ENCODE measurements at places on chromosomes 7 and 10.

- no peak for DNase-seq
Observed at GRCh38 chr7:105352901-105353668, 35.6 kb downstream of the SRPK2 start.

DNA sequence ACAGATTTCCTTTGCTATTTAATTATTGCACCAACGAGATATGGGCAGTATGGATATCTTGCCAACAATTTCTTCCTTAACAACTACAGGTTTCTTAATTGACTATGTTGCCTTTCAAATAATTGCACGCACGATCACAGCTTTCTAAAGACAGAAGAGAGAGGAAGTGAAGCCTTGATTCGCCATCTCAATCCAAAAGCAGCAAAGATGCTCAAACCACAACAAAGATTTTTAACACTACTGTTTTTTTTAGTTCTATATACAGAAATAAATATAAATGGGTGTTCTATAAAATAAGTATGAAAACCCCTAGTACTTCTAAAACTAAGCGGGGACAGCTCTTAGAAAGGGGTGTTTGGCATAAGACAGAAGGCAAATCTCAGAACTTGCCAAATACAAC lies 251.3 kb downstream of the SFMBT2 start:
- DNase-seq: peak; percentile 8

DNA sequence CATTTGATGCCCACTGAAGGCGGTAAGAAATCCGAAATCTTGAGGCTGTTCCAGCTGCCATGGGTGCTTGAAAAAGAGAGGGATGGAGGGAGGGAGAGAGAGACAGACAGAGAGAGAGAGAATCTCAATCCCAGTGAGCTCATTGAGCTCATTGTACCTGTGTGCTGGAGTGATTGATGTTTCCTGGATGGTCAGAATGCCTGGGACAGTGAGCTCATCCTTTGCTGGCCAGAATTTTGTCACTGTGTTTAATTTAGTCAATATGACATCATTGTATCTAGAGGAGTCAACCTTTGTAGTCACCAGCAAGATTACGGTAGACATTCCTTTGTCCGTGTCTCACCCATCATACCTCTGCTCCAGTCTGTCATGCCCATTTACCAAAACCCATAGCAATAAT lies 625.4 kb upstream of the POM121L12 start:
- DNase-seq: no peak

DNA sequence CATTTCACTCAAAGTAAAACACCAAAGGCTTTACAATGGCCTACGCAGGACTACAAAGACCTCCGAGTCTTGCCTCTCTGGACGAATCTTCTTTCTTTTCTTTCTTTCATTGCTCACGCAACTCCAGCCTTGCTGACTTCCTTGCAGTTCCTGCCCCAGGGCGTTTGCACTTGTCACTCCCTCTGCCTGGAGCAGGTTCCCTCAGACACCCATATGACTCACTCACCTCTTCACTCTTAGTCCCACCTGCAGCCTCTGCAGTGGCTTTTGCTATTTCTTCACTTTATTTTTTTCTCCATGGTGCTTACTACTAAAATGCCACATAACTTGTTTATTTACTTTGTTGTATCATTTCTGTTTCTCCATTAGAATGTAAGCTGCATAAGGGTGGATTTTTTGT lies 33.1 kb downstream of the GHRHR start:
- no peak for DNase-seq

DNA sequence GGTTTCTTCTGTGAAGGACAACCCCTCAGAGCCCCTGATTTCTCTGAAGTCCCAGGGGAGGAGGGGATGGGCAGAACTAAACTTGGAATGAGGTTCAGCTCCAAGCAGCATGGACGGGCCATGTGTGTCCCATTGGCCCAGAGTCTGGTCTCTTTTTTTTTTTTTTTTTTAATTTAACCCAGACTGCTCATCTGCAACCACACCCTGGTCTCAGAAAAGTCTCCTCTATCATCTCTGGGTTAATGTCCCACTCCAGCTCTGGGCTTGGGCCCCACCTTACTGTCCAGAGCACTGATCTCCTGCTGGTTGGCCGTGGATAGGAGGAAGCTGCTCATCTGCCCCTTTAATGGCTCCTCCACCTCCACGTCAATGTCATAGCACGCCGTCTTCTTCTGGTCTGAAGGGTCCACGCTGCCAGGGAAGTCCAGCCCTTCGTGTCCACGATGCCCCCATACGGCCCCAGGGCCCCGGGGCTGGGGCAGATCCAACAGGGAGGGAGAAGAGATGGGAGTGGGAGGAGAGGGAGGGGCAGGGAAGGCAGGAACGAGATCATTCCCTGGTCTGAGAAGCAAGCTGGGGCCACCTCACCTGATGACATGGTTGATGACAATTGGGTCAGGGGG lies 7.7 kb downstream of the CHPF2 start:
- DNase-seq: no peak

DNA sequence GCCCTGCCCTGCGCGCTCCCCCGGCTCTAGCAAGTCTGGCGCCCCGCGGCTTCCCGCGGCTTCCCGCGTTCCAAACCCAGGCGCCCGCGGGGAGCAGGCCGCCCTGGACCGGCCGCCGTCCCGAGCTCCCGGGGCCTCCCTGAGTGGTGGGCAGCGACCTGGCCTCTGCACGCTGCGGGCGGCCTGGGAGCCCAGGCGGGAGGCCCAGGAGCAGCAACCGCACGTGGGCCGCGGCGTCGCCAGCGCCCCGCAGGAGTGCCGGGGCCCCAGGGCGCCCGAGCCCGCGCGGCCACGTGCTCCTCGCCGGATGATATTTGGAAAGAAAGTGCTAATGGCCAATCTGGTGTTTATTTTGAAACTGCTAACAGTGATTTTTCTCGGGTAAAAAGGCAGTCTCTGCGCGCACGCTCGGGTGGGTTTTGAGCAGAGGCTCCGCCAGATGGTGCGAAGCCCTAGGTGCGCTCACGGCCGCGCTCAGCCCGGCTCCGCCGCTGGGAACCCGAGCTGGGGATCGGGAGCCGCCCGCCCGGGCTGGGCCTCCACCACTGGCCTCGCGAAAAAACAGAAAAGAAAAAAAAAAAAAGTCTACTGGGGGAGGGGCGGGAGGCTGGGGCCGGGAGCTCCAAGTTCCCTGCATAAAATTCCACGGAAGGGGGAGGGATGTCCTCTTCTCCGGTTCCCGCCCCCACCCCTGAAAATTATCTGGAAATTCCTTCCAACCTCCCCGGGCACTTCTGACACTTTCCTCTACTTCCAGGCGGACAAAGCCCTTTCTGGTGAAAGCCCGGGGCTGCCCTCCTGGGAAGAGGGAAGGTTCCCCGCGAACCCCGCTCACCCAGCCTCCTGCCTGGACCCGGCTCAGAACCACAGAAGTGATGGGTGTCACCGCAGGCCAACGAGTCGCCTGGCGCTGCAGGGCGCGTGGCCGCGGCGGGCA lies 4.3 kb downstream of the EBF3 start:
- DNase-seq: no peak

DNA sequence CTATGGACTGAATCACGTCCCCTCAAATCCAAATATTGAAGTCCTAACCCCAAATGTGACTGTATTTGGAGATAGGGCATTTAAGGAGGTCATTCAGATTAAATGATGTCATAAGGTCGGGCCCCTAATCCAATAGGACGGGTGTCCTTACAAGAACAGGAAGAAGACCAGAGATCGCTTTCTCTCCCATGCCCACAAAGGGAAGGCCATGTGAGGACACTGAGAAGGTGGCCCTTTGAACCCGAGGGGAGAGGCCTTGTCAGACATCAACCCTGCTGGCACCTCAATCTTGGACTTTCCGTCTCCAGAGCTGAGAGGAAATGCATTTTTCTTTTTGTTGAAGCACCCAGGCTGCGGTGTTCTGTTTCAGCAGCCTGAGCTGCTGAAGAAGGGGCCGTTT lies 72.3 kb upstream of the KLF6 start:
- DNase-seq: no peak

DNA sequence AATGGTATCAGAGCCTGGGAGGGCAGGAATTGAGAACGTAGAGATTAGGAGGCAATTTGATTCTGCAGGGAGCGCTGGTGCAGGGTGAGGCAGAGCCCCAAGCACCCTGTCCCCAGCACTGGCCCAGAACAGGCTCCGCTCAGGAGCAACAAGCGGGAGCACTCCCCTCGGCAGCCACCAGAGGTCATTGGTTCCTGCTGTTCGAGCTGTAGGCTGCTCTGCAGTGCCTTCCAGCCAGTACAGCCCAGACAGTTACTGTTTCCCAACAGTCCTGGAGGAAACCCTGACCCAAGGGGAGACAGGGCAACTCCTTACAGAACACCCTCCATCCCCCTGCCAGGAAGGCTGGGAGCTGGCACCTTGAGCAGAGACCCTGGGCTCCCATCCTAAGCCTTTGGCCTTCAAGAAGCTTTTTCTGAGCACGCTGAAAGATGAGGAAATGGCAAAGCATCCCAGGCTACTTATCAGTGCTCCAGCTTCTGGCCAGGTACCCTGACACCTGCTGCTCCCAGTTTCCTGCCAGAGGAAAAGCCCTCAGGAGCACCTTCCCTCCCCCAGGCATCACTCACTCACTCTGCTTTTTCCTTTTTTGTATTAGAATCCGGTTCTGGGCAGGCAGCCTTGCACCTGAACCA lies 71.2 kb upstream of the EFCAB10 start:
- peak; percentile 53 for DNase-seq

GRCh38 chr10:17671307-17671706 lies 27.4 kb downstream of the STAM start:
- no peak for DNase-seq

DNA sequence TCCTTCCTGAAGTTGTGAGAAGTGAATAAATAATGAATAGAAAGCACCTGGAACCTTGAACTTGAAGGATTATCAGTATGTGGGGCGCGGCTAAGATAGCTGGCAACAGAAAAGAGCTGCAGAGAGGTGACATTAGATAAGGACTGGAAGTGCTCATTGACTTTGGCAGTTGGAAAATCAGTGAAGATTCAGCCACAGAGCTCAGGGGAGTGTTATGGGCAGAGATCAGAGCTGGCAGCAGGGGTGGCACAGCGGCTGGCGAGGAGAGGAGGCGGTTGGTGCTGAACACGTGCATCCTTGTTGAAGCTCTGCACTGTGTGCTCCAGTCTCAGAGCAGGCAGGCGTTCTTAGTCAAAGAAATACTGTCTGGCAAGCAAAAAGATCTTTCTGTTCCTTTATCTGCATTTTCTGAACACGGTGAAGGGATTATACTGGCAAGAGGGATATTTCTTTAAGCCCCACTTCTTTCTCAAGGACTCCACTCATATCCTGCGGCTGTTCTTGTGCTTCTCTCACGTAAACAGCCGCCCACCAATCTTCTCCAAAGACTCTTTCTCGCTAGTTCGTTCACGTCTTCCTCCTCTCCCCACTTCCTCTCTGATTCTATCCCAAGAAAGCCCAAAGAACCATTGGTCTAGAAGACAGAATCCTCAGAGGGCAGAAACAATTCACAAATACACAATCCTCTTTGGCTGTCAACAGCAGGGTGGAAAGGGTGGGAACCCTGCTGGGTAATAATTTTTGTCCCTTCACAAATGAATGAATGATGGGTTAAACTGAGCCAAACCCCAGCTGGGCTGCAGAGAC lies 38.6 kb upstream of the ADD3 start:
- DNase-seq: no peak

GRCh38 chr7:126780993-126781392 lies 471.7 kb downstream of the GRM8 start:
- no peak for DNase-seq

DNA sequence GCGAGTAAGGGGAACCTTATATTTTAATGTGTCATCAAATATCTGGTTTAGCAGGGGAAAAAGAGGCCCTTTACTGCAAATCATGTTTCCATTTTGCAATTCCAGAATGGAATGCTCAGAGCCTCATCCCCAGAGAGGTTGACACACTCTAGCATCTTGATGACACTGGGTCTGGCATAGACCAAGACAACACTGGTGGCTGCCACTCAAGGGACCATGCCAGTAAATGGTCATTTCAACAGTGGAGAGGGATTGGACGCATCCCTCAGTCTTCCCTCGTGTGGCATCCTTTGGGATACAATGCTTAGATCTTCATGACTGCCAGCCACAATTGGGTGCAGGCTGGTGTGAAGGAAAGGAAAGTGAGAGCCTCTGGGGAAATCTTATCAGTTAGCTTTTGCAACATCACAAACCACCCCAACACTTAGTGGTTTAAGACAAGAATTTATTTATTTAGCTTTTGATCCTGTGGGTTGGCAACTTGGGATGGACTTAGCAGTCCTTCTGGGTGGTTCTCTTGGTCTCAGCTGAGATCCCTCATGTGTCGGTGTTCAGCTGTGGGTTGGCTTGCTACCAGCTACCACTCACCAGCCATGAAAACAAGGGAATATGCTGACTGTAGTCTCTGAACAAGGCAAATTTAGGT lies 21.6 kb downstream of the TACC2 start:
- DNase-seq: no peak

DNA sequence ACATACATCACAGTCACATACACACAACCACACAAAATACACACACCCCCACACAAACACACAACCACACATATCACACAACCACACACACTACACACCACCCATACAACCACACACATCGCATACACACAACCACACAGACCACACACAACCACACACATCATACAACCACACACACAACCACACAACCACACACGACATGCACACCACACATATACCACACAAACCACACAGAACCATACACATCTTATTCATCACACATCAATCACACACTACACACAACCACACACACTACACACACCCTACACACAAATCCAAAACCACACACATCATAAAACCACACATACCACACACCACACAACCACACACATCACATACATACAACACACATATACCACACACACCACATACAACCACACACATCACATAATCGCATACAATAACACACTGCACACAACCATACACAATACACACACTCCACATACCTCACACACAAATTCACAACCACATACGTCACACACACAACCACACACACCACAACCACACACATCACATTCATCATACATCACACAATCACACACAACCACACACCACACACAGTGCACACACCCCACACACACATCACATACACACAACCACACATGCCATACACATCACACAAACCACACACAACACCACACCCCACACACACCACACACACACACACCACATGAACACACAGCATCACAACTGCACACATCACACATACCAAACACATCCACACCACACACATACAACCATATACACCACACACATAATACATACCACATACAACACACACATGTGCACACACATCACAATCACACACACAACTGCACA lies 30.4 kb downstream of the GPRIN2 start:
- no peak for DNase-seq

GRCh38 chr10:89452193-89452592 lies 37.8 kb downstream of the IFIT5 start:
- no peak for DNase-seq

DNA sequence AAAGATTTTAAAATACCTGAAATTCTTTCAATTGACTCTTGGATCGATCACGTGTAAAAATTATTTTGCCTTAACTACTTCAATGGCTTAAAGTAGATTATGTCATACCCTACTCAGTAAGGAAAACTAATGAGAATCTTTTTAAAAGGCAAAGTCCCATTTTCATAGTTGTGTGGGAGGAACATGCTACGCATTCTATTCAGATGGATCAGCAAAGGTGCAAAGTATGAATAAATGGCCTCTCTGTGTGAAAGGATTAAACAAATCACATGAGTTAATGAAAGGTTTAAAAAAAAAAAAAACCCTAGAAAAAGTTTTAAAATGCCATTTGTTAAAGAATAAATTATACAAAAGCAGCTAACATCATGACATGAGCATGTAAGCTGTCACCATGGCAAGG lies 77.1 kb downstream of the ENO4 start:
- DNase-seq: no peak

GRCh38 chr7:72042855-72043254 lies 369.3 kb downstream of the CALN1 start:
- no peak for DNase-seq

GRCh38 chr10:91357497-91357896 lies 52.6 kb upstream of the HECTD2 start:
- DNase-seq: no peak

- no peak for DNase-seq
Observed at GRCh38 chr10:110883924-110884323, 12.2 kb downstream of the PDCD4 start.

Measured in CD4-positive, alpha-beta T cell treated with Interleukin-2 at 100 ng/mL for 4 hours (primary cell).